ELR (cell line): ENCODE measurements at places on chromosomes 5 and 9.

DNA sequence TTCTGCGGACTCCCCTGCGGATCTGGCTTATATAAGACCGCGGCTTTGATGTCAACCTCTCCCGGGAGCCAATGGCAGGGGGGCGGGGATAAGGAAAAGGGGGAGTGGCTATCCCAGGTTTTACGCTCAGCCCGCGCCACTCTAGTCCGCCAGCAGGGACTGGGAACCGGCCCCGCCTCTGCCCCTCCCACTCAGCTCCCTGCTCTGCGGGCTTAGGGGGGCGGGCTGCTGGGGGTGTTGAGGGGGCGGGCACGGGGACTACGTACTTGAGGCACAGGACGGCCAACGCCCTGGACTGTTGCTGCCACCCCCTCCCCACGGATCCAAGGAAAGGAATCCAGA is at the start of gene HAND1:
Gene HAND1 (minus strand): TSS at position 4 of the 342 bp plus-strand sequence. CDS start 219 bp downstream, outside the sequence.
- peak; percentile 62 for DNase-seq

GRCh38 chr5:30687461-30687860 is 506.0 kb upstream of the CDH6 start:
- no peak for DNase-seq

DNA sequence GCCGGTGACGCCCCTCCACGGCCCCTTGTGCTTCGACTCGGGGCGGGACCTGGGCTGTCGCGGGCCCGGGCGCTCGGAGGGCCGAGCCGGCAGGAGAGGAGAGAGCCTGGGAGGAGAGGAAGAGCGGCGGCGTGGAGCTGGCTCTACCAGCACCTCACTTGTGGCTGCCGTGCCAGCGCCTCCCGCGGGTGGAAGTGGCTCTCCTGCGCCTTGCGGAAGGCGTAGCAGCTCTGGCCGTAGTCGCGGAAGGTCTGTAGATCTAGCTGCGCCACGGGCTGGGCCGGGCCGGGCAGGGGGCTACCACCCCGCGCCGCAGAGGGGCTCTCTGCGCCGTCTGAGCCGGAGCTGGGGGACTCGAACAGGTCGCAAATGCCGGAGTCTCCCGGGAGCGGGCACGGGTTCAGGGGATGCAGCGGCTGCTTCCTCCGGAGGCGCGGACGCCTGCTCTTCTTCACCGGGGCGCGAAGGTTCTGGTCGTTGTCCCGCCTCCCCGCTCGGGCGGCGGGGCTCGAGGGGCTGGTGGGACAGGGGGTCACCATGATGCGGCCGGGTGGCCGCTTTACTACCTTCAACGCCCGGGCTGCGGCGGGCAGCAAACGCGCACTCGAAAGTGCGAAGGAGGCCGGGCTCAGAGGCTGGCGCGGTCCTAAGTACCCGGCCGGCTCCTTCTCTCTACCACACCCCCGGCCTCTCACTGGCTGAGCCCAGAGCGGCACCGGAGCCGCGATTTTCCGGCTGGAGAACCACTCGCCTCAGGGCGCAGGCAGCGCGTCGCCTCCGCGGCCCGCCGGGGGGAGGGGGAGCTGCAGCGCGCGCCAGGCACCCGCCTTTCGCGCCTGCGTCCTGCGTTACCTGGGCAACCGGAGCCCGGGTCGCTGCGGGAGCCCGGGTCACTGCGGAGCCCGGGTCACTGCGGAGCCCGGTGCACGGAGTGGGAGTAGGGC is at the start of gene CCNO:
Gene CCNO (minus strand): TSS at position 624 of the 944 bp plus-strand sequence. CDS start 85 bp downstream, at position 539.
- peak; percentile 90 for DNase-seq

- DNase-seq = no peak
Measured at GRCh38 chr9:37923118-37923795, 19.3 kb upstream of the SLC25A51 start.

DNA sequence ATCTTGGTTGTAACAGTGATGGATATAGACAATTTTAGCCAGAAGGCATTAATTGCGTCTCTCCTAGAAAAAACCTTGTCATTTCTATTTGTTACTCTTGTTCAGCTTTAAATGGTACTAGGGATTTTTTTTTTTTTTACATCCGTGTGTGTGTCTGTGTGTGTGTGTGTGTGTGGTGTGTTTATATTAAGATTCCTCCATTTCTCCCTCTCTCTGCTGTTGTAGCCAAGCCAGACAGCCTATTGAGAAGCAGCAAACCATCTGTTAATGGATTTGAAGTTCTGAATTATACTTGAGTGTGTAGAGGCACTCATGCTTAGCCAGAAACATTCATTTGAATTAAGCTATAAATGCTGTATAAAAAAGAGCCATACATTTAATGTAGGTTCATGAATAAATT is 72.3 kb downstream of the SLF1 start:
- DNase-seq = no peak

GRCh38 chr5:55151923-55152842 is 7.8 kb upstream of the GPX8 start:
- peak; percentile 75 for DNase-seq

DNA sequence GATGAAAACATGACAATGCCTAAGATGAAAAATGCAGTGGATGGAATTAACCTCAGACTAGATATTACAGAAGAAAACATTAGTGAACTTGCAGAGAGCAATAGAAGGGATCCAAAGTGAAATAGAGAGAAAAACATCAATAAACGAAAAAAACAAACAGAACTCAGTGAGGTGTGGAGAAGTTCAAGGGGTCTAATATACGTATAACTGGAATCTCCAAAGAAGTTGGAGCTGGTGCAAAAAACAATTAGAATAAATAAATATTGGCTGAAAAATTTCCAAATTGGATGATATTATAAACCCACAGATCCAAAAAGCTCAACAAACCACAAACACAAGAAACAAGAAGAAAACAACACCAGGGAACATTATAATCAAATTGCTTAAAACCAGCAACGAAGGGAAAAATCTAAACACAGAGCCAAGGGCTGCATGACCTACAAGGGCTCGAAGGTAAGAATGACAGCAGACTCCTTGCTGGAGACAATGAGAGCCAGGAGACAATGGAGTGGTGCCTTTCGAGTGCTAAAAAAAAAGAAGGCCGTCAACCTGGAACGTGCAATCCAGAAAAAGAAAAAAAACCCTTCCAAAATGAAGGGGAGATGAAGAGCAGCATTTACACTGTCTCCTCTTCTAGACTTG is 11.8 kb downstream of the FAM163B start:
- no peak for DNase-seq

- no peak for DNase-seq
Measured at GRCh38 chr5:54523534-54523933, 6.0 kb downstream of the SNX18 start.

DNA sequence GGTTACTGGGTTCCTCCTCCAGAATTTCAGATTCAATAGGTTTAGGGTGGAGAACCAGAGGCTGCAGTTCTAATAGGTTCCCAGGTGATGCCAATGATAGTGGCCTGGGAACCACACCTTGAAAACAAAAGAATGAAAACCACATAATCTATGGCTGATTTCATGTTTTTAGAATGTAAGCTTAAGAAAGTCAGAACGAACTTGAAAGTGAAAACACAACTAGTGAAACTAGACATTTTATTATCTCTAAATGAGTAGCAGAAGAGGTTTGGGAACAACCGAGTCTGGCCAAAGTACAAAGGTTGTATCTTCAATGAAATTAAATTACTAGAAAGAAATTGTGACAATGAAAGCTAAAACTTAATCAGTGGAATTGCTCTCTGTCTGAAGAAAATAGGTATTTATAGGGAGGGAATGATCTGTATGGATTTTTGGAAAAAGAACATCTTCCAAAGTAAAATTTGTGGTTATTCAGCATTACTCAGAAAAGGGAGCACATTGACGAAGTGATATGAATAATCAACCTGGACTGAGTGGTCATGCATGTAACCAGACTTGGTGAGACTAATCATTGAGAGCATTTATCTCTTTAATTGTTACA is 24.9 kb upstream of the CEP120 start:
- DNase-seq = no peak

GRCh38 chr9:96056226-96056625 is 180.7 kb downstream of the ERCC6L2 start:
- no peak for DNase-seq

GRCh38 chr5:80302636-80303035 is 17.2 kb upstream of the SPZ1 start:
- no peak for DNase-seq

- peak; percentile 55 for DNase-seq
Measured at GRCh38 chr5:157857816-157858526, 974 bp downstream of the CLINT1 start.

GRCh38 chr9:105698348-105698870 is 4.1 kb downstream of the TMEM38B start:
- DNase-seq = no peak

DNA sequence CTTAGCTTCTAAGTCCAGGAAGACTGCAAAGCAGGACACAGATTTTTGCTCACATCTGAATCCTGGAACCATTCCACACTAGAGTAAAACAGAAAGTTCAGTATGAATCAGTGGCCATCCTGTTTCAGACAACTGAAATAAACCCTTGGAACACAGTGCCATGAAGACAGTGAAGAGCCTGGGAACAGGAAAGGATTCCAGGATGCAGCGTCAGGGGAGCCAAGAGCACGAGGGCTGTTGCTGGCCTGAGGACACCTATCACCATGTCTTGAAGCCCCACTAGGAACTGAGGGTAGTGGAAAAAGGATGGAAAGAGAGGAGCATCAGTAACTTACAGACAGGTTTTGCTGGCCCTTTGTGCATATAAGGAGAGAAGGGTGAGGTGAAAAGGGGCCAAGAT is 115.3 kb upstream of the FSTL4 start:
- no peak for DNase-seq

- no peak for DNase-seq
Measured at GRCh38 chr9:37324691-37325490, 97.6 kb upstream of the GRHPR start.

- DNase-seq = no peak
Measured at GRCh38 chr9:121914017-121914595, 179.0 kb downstream of the TTLL11 start.

- DNase-seq = no peak
Measured at GRCh38 chr9:2085716-2086115, 70.6 kb downstream of the SMARCA2 start.

DNA sequence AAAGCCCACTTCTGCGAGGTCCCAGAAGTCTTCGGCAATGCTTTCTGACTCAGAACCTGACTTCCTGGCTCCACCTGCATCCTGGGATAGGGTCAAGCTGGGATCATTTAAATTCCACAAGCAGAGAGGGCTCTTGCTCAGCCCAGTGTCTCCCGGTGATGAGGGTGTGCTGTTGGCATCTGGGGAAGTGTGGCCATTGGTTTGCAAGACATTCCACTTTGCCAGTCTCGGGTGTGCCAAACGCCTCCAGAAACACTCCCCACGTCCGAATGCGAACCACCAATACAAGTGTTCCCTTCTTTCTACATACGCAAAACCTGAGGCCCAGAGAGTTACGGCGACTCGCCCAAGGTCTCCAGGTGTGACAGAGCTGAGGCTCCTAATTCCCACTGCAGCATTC is 43.1 kb upstream of the FCN2 start:
- peak; percentile 8 for DNase-seq

GRCh38 chr9:92679413-92680165 is 9.7 kb upstream of the IPPK start:
- no peak for DNase-seq

DNA sequence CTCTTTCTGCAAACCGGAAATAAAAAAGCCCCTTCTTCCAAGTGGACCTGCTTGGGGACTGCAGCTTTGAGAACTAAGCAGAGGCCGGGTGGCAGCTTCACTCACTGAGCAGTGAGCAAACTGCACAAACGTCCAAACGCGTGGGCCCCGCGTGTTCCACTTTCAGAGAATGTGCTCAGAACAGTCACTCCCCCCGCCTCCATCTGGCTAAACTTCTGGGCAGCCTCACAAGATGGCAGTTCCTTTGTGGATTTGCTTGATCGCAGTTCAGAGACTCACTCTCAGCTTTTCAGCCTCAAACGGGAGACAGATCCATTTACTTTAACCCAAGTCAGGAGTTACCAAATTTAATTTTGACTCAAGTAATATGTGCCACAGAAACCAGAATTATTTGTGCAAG is 216.6 kb downstream of the TLE1 start:
- no peak for DNase-seq

DNA sequence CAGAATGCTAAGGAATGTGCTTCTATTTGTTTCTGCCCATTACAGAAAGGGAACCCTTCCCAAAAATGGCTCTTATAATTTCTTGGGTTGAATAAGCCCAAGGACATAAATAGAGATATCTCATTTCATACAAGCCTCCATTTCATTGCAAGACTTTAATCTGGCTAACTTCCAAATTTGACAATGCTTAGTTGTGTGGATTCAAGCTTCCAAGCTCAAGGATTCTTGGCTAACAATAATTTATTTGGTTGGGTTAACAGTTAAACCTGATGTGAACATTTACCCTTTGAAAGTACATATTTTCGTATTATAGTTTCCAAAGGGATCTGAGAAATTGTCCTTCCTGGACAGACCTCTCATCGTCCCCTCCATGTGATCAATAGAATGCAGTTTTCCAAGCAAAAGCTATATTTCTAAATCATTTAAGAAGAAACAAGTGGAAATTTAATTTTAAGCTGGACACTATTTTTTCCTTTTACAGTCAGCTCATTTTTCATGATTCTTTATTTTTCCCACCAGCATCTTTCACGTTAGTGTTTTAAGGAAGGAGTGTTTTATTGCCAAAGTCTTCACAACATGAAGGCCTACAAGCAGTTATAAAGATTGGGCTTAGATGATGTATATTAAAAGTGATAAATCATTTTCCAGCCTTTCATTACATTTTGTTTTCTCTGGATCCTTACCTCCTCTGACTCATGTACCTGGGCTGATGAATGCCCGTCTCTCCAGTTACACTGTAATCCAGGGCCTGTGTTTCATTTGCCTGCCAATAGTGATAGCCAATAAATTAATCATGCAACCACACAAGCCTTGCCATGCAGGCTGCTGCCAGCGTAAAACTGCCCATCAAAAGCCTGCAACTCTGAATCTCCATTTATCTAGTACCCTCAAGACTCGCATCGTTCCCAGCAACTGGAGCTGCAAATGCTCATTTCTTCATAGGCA is 176.7 kb downstream of the NTRK2 start:
- DNase-seq = no peak

DNA sequence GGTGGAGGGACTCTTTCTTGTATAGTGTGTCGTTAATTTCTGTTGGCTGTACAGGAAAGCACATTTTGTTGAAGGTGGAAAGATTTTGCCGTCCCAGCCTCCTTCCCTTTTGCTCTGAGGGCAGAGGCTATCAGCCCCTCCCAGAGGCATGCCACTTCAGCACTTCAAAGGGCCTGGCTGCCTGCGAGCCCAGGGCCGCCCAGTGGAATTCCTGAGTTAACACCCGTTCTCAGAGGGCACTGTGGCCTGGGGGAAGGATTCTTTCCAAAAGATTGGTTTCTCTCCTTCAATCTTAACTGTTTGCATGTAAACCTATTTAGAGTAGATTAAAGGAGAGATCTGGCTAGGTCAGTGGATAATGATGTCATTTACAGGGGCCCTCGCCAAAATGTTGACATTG is 238.6 kb downstream of the FANCC start:
- DNase-seq = no peak

GRCh38 chr5:132476876-132477781 is 13.4 kb downstream of the IRF1 start:
- DNase-seq = no peak

GRCh38 chr9:127714951-127715469 is 453 bp downstream of the PTRH1 start:
- DNase-seq = peak; percentile 46

DNA sequence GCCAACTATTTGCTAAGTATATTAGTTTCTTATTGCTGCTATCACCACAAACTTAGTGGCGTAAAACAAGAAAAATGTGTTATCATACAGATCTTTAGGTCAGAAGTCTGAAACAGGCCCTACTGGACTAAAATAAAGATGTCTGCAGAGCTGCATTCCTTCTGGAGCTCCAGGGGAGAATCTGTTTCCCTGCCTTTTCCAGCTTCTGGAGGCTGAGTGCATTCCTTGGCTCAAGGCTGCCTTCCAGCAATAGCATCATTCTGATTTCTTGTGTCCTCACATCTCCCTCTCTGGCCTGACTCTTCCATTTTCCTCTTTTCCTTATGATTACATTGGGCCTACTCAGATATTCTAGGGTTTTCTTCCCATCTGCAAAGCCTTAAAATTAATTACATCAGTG is 15.9 kb downstream of the MAN2A1 start:
- DNase-seq = no peak
